ENCODE measurements at places on chromosomes 1 and 21. TPM values are rescaled to one million over a fixed set of nuclear protein-coding genes. Genes with fewer than 3 reads are reported as not detected.

DNA sequence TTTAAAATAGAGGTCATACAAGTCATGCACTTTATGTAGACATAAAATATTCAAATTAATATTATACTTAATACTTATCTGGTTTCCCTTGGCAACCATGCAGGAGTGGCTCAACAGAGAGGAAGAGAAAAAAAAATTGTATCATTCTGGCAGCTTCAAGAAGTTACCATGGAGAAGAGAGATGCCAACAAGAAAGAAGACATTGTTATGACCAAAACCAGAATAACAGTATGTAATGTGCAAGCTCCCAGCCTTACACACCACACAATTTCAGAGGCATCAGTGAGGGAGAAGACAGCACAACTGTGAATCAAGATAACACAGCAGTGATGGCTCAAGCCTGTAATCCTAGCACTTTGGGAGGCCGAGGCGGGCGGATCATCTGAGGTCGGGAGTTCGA is 49.1 kb upstream of the RCOR3 start:
- DNase-seq = no peak

GRCh38 chr1:180291004-180291403 is 60.9 kb downstream of the LHX4 start:
- no peak for DNase-seq

- DNase-seq = no peak
Observed at GRCh38 chr1:48676376-48676775, 100.3 kb downstream of the BEND5 start.

DNA sequence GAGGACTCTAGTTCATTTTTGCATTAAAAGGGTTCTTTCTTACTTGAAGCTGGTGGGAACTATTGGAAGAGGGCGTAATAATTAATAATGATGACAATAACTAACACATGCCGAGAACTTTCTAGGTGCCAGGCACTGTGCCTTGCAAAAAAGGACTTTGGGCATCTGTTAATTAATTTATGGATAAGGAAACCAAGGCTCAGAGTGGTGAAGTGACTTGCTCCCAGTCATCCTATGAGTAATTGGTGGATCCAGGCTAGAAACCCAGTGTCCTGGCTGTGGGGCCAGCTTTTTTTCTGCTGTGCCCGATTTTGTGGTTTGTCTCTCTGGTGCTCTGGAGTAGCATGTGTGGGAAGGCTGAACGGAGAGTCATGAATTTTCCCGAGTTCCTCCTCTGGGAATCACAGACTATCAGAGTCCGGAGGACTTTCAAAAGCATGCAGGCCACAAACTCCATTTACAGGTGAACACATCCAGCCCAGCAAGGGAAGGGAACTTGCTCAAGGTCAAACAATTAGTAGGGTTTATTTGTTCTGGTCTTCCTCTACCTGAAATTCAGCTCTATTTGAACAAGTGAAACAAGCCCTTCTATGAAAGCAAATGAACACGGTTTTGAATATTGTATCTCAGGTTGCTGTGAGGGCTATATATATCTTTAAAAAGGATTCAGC is 23.4 kb downstream of the ROR1 start:
- DNase-seq = no peak

DNA sequence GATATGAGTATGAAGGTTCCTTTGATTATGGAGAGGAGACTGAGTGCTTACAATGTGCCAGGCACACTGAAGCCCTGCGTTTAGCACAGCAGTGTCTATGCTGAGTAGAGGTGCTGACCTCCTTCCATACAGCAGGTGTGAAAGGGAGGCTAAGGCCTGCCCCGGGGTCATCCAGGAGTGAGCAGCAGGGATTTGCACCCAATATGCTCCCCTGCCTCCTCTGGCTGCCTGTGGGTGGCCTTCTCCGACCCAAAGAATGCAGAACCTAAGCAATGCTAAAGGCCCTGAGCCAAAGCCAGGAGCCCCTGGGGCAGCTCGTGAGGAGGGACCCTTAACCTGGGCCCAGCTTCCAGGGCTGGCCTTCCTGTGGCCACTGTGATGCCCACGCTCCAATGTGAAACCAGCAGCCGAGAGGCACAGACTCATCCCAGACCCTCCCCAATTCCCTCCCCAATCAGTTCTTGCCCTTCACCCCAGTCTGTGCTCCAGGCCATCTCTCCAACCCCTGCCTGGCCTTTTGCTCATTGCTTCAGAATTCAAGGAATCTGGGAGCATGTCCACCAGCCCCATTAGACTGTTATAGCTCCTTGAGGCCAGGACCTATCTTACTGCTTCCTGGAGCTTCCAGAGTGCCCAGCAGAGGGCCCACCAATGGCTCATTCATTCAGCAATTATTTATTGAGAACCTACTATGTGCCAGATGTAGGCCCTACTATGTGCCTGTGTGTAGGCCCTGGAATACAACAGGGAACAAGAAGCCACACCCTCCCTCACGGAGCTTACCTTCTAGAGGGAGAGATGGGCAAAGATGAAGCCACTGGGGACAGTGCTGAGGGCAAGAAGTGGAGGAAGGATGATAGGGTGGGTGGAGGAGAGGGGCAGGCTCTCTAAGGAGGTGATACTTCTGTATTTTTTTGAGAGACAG is 53.3 kb downstream of the TAS1R2 start:
- no peak for DNase-seq

- DNase-seq = no peak
Observed at GRCh38 chr21:33268393-33268736, 2.2 kb downstream of the IL10RB start.

DNA sequence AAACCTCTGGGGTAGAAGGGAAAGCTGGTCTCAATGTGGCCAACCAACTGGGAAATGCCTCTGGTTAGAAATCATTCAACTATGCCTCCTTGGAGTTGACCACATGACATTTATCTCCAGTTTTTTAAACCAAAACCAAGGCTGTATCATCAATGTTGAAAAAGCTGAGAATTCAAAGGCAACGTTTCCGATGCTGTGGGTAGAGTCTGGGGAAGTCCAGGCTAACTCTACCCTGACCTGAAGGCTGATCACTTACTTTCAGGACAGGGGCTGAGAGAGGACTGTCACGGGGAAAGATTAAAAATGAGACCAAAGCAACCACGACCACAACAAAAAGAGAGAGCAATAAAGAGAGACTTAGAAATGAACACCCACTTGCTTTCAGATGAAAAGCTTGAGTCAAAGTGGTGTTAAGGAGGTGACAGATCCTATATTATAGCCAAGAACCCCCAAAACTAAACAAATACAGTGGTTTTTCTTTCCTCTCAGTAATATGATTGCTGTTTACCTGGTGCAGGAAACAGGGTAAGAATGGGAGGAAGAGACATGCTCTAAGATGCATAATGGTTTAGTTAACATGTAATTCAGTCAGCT is 90.8 kb upstream of the TNFSF4 start:
- no peak for DNase-seq

- DNase-seq = no peak
Observed at GRCh38 chr1:168335500-168335899, 54.8 kb downstream of the TBX19 start.

DNA sequence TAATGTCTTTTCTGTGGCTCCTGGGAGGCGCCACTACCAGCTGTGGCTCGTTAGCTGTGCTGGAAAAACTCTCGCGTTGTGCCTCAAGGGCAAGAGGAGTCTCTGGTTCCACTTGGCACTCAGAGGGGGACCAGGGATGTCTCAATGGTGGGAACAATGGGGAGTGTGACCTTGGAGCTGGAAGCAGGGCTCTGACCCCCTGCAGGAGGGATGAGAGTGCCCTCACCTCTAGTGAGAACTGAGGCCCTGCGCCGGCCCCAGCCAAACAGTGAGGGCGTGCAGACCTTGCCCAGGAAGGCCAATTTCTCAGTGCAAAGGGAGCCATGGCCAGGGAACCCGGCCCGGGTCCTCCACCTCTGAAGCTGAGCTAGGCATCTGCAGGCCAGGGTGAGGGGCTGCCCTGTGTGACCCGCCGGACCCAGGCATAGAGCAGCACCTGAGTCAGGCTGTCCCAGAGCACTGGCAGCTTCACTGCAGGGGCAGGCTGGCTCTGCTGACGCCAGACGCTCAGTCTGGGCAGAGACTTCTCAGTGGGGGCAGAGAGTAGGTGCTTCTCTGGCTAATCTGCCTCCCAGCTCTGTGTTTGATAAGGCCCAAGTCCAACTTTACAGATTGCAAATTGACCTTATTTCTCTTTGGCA is 1.8 kb downstream of the RD3 start:
- DNase-seq = no peak

DNA sequence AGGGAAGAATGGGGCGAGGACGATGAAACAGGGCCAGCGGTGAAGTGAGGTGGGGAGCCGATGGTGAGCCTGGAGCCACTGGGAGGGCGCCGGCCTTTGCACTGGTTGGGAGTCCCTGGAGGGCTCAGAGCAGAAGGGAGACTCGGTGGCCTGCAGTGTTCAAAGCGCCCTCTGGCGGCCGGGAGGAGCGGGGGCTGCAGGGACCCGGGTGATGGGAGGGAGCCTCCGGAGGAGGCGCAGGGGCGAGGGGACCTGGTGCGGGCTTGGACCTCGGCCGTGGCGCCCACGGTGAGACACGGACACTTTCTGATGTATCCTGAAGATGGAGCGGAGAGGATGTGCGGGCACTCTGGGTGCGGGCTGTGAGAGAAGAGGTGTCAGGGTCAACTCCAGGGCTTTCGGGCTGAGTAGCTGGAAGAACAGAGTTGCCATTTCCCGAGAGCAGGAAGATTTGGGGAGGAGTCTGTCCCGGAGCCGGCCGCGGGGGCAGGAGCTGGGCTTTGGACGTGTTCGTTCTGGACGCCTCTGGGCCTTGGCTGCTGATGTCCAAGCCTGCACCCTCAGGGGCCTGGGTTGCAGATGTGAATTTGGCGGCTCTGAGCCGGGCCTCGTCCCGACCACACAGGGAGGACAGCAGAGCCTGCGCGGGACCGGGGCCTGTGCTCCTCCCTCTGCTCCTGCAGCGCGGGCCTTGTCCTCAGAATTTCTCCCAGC is 29.7 kb downstream of the HEYL start:
- no peak for DNase-seq

GRCh38 chr1:55684131-55684650 is 469.0 kb upstream of the USP24 start:
- no peak for DNase-seq

DNA sequence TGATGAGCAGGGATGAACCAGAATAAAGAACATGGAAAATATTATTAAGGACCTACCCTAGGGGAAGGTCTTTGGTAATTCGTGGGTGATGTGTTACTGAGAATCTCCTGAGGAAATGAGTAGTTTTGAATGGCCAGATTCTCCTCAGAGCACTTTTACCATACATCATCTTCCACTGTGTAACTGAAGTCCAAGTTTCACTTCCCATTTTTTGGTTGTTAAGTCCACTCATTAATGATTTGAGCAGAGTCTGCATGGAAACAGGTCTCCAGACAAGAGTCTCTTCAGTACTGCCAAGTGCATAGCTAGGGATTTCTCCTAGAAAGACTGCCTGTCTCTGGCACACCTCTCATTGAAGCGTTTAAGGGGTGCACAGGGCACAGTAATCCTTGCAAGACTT is 48.7 kb upstream of the PCP4 start:
- DNase-seq = no peak

- no peak for DNase-seq
Observed at GRCh38 chr1:15948595-15949452, 27.1 kb downstream of the ZBTB17 start.

DNA sequence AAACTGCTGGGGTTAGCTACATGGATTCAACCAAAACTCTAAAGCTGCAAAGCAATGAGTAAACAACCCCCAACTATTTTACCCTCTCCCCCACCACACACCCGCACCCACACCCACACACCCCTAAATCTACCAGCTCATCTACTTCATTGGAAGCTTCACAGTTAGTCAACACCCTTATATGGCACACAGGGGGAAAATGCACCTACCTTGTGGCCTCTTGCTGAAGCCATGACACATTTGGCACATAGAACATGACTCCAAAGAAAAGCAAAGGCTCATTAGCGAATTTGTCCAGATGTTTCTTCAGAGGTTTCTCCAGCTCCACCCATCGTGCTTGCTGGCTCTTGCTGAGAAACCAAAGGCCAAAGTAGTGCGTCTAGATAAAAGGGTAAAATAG is 99.8 kb downstream of the PTPN14 start:
- no peak for DNase-seq

- no peak for DNase-seq
Observed at GRCh38 chr1:11562664-11563063, 83.7 kb downstream of the DISP3 start.

DNA sequence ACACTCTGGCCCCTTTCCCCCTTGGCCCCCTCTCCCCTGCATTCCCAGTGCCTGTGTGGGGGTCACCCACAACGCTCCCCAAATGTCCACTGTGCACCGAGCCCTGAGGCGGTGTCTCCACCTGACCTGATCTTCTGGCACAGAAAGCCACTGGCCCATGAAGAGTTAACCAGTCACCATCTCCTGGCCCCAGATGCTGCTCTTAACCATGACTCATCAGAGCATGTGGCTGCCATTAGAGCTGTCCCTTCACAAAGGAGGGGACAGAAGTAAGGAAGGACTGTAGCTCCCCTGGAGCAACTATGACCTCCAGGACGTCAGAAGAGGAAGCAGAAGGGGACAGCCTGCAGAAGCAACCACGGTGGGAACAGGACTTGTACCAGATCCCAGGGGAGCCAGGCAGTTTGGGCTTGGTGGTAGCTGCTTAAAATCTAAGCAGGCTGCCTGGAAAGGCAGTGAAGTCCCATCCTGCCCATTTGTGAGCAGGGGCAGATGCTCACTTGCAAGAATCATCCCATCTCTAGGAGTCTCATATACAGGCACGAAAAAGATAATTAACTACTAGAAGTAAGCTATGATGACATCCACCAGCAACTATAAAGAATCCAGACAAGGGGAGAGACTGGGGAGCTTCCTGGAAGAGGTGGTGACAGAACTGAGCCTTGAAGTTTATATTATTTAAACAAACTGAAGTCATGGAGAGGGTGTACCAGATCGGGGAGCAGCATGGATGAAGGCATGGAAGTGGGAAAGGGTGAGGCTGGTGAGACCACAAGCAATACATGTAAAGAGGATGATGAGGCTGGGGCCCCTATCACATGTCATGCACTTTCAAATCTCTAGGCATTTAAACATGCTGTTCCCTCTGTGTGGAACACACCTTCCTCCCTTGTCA is 1.1 kb upstream of the TTC39A start:
- no peak for DNase-seq

- no peak for DNase-seq
Observed at GRCh38 chr1:156627313-156627880, 8.2 kb downstream of the HAPLN2 start.

Gene OLIG2
- not detected for polyA plus RNA-seq

Gene DCST1
- polyA plus RNA-seq = 0.36 TPM

Gene MAGI3
- 22.9 TPM for polyA plus RNA-seq

Gene TNFRSF9
- polyA plus RNA-seq = 0.14 TPM

Gene CALML6
- 1.4 TPM for polyA plus RNA-seq

Gene HEYL
- 21.6 TPM for polyA plus RNA-seq

Gene OR6N1
- 0.06 TPM for polyA plus RNA-seq

Gene WNT9A
- polyA plus RNA-seq = 1.8 TPM

Measured in left renal cortex interstitium (tissue), 4 donors.